Activated T-helper 1 cell treated with Interleukin-2 at 50 U/mL for 16 hours (primary cell): ENCODE measurements at places on chromosomes 2 and 18.
A peak's percentile ranks its signal among the peaks of the same experiment; 100 is the strongest.

- DNase-seq, result peak; percentile 8
Measured at GRCh38 chr2:24421668-24422067, 61.3 kb upstream of the ITSN2 start.

- no peak for DNase-seq
Measured at GRCh38 chr2:51711766-51712165, 679.8 kb upstream of the NRXN1 start.

DNA sequence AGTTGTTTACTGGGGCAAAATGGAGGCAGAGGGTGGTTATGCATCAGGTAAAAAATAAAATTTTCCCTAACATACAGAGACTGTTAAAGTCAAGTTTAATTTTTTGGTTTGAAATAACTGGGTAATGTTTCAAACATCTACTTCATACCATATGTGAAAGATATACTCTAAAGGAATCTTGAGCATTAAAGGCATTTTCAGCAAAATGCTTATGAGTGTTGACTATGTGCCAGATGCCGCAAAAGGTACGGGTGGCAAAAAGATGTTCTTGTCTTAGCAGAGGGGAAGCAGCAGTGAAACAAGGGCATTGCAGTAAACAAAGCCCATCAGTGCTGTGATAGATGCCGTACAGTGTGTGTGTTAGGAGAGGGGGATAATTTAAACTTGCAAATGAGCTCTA lies 263.1 kb upstream of the ID2 start:
- no peak for DNase-seq

GRCh38 chr18:48656582-48656981 lies 117.8 kb downstream of the CTIF start:
- DNase-seq, result no peak

GRCh38 chr2:239108459-239108858 lies 260.6 kb downstream of the TWIST2 start:
- DNase-seq, result no peak

DNA sequence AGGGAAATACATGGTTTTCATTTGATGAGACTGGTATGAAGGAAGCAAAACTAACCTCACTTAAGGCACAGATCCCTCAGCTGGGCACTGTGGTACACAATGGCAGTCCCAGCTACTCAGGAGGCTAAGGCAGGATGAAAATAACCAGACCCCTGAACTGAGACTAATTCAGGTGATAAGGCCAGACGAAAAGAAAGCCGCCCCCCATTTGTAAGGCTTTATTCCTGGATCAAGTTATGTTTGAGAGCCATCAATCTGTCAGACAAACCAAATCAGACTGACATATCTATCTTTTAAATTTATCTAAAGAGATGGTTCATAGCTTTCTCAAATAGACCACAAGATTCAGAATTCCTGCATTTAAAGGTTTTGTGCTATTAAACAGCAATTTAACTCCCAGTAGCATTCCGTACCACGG lies 4.1 kb downstream of the SRSF7 start:
- no peak for DNase-seq
